NCI-H2171 (cell line): ENCODE measurements at places on chromosomes 16 and 17.

DNA sequence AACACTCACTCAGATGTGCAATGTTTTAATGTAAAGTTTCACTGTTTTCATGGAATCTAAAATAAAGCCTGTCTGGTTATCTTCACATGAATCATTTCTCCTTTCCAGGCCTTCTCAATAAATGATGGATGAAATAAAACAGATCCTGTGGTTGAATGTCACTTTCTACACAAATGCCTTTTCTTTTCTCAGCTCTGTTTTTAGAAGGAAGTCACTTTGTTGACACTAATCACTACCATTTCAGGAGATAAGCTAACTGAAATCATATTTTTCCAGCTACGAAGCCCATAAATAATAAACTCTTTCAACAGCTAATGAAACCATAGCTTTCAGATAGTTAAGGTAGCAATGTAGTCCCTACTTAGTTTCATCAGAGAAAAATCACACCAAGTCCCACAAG is 17.9 kb downstream of the NME2 start:
- DNase-seq = no peak

- DNase-seq = no peak
These were observed 119.7 kb upstream of the CACNG5 start for GRCh38 chr17:66715076-66715675.

- peak; percentile 47 for DNase-seq
These were observed at the start of gene MAP3K14 for GRCh38 chr17:45316434-45317110. Gene MAP3K14, minus strand, starts transcription at chr17:45317020. Its CDS starts 26,275 bp downstream, at chr17:45290745.

GRCh38 chr17:55731586-55732250 is 9.1 kb upstream of the TMEM100 start:
- DNase-seq = no peak

GRCh38 chr16:8848231-8848938 is 20.4 kb downstream of the CARHSP1 start:
- no peak for DNase-seq

DNA sequence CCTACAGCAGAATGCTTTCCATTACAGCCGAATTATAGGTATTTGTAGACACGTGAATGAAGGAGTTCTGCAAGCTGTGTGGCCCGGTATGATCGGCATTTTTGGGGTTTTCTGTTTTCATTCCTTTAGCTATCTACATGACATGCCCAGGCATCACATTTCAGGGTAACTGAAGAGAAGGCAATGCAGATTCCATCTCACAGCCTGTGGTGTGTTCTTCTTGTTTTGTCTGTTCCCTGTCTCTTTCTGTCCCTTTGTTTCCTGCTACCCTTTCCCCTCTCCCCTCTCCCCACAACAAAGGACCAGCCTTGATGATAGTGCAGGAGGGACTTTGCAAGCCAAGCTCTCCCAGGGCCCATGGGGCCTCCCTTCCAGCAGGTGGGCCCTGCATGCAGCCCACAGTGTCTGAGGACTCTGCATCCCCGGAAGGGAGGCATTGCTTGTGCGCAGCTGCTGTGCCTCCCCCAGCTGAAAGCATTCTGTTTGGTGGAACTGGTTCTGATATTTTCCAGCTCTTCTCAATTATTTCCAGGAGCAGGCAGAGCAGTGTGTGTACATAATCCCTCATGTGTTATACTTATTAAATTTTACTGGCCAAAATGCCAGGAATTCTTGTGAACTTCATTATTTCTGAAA is 207.4 kb downstream of the RPTOR start:
- DNase-seq = no peak

- peak; percentile 42 for DNase-seq
These were observed 233.4 kb downstream of the FTO start for GRCh38 chr16:53937161-53937880.

- no peak for DNase-seq
These were observed 593.5 kb upstream of the SOX9 start for GRCh38 chr17:71527311-71527710.

DNA sequence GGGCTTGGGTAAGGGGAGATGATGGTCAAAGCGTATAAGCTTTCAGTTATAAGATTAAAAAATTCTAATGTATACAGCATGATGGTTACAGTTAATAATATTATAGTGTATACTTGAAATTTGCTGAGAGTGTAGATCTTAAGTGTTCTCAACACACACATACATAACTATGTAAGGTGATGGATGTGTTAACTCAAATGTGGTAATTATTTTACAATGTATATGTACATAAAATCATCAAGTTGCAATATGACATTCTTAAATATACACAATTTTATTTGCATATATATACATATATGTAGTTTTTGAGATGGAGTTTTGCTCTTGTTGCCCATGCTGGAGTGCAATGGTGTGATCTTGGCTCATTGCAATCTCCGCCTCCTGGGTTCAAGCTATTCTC is 7.2 kb downstream of the ZKSCAN2 start:
- DNase-seq = no peak

- DNase-seq = no peak
These were observed 13.4 kb downstream of the TBX2 start for GRCh38 chr17:61412860-61413660.

DNA sequence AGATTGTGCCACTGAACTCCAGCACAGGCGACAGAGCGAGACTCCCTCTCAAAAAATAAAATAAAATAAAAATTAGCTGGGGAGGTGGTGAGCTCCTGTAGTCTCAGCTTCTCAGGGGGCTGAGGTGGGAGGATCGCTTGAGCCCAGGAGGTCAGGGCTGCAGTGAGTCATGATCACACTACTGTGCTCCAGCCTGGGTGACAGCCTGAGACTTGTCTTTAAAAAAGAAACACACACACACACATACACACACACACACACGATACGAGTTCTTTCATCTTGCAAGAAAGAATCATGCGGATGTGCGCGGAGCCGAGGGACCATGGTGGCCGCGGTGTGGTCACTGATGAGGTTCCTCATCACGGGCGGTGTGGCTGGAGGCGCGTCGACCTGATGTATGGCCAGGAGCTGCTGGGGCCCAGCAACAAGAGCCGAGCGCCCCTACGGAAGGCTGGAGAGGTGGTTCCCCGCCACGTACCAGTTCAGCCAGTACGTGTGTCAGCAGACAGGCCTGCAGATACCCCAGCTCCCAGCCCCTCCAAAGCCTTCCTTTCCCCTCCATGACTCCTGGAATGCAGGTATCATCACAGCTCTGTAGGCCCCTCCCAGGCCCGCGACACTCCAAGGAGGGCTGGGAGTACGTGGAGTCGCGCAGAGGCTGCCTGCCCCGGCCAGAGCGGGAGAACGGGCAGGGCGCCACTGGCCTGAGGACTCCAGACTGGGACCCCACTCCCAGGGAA is 20.7 kb downstream of the NXN start:
- DNase-seq = no peak

DNA sequence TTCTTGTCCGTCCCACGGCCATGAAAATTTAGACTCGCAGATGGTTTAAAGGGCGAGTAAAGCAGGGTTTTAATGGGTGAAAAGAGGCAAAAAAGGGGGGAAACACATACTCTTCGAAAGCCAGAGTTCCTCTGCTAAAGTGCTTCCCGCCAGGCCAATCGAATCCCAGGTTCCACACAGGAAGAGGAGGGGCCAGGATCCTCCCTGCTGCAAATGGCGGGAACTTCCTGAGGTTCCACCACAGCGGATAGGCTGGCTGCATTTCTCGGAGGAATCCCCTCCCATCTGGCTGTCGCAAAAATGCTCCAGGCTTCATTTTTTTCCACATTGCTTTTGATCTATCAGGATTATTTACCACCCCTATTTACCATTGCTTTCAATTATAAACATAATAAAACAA is 670.1 kb upstream of the CA10 start:
- DNase-seq = no peak
